ENCODE measurements at places on chromosomes 16 and 17.

DNA sequence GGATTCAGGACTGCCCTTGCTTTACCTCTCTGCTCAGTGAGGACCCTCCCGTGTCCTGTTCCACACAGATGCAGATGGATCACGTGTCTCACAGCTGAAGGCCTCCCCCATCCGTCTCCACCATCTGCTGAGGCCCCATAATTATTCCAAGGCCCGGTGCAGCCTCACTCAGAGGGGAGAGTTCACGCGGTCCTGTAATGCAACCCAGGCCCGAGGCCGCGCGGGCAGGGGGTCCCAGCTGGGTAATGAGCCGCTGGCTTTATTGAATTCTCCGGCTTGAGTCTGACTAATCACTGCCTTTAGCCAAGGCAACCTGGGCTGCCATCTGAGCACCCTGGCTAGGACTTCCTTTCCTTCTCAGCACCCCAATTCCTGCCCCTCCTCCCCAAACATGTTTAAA is 4.4 kb upstream of the WFIKKN2 start:
- peak; percentile 51 for DNase-seq

- DNase-seq = no peak
Observed at GRCh38 chr16:54426553-54426849, 139.9 kb upstream of the IRX3 start.

- no peak for DNase-seq
Observed at GRCh38 chr17:67137026-67137370, 92.6 kb downstream of the CACNG1 start.

GRCh38 chr17:11797803-11798202 is 199.5 kb downstream of the ZNF18 start:
- DNase-seq = no peak

- peak; percentile 14 for DNase-seq
Observed at GRCh38 chr16:71287911-71288310, 1.3 kb downstream of the CMTR2 start.

DNA sequence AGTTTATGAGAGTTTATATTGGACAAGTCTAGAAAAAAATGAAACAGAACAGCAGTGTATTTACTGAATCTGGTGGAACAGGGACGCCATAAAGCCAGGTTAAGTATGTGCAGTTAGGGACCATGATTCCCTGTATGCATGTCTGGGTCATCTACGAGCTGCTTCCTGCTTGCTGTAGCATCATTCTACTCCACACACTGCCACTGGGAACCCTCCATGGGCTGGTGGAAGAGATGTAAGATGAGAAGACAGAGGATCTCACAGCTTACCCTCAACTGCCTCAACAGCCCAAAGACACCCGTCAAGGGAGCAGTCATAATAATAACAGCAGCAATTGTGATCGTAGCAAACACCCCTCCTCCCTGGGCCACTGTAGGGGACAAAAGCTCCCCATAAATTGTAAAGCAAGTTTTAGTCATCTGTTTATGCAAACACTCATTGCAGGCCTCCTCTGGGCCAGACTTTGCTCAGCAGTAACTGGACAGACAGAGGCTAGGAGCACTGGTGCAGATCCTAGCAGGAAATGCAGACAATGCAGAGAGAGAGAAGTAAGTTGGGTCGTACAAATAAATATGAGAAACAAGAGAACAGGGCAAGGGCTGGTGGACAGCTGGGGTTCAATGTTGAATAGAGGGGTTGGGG is 188.0 kb downstream of the SOX9 start:
- DNase-seq = no peak

DNA sequence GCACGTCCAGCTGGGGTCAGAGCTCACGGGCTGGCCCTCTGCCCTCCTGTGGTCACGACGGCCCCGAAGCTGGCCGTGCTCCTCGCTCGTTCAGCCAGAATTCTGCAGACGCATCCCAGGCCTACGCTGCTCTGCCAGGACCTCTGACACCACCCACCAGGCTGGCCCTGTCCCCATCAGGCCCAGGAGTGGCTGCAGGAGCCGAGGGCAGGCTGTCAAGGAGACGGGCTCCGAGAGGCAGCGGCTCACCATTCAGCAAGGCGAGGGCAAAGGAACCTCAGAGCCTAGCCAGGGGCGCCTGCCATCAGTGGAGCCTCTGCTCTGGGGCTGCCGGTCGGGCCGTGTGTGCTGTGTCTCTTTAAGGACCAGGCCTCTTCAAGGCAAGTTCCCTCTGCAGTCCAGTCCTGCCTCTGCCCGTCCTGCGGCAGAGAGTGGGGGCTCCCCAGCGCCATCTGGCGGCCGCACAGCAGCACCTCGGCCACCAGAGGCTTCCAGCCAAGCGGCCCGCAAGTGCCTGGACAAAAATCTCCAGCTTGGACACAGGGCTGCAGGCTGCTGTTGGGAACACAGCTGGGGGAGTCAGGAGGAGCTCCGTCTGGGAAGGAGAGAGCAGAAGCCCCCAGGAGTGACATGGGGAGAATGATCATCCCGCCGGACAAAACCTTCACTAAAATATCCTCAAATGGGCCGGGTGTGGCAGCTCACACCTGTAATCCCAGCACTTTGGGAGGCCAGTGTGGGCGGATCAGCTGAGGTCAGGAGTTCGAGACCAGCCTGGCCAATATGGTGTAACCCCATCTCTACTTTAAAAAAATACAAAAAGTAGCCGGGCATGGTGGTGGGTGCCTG is 7.4 kb upstream of the ABR start:
- peak; percentile 88 for DNase-seq

GRCh38 chr17:66661411-66662256 is 173.3 kb upstream of the CACNG5 start:
- no peak for DNase-seq

DNA sequence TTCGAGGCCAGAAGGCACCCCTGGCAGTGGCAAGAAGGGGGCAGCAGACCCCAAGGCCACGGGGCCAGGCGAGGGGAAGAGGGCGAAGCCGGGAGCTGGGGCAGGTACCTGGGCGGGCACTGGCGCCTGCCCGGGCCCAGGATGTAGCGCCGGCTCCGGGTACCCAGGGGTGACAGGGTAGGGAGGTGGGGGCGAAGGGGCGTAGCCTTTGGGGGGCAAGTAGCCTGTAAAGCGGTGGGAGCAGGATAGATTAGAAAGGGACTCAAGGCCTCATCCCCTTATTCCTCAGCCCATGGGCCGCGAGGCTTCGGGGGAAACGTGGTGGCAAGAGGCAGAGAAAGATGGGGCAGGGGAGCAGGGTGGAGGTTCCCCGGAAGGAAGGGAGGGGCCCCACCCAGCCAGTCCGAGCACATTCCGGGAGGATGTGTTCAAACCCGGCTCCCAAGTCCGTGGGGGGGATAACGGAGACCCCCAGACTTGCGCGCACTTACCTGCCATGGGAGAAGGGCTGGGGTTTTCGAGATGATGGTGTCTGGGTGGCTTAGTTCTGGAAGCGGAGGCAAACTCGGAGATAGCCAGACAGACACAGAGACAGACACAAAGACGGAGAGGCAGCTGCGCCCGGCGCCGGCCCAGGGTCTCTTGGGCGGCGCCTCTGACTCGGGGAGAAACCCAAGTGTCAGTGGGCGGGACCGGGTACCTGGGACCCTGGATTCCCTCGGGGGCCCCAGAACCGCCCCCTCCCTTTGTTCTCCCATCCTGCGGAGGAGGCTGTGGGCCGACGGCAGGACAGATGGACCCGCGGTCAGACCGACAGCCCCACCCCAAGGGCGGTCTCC is 493 bp downstream of the PLSCR3 start:
- peak; percentile 41 for DNase-seq

DNA sequence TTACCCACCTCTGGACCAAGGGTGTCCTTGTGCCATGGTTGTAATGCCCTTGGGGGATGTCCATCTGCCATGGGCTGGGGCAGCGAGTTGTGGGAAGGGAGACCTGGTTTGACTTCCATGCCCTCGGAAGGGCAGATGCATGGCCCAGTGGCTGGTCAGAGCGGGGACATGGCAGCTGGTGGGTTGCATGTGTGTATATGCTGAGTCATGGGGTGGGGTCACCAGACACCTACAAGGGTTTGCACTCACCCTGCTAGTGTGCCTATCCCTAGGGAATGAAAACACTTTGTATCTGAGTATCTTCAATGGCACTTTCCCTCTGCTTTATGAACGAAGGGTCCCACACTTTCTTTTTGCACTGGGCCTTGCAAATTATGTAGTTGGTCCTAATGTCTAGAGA is 10.6 kb upstream of the HNF1B start:
- DNase-seq = no peak

GRCh38 chr17:34099859-34100515 is 155.1 kb upstream of the CCL2 start:
- no peak for DNase-seq

GRCh38 chr16:69378760-69379159 is 7.0 kb downstream of the TERF2 start:
- DNase-seq = no peak

DNA sequence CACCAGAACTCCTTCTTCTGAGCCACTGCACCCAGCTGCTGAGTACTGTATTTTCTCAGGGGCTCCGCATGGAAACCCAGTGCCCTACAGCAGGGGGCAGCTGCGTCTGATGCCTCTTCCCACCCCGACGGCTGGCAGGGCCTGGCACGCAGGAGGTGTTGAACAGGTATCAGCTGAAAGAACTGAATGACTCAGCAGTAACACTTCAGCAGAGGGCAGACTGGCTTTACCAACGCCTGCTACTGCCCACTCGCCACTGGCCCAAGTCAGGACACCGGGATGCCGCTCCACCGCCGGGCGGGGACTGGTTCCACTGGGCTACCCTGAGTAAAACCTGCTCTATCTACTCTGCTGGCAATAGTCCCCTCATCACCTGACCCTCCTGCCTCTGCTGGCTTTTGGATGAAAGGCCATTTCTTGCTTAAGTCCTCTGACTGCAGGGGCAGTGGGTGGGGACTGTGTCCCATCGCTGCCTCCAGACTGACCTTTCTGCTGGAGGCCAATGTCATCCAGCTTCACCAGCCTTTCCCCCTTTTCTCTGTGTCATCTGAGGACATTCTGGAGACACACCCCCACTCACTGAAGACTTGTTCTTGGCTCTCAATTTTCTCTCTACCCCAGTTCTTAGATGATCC is 100.4 kb upstream of the FA2H start:
- no peak for DNase-seq

DNA sequence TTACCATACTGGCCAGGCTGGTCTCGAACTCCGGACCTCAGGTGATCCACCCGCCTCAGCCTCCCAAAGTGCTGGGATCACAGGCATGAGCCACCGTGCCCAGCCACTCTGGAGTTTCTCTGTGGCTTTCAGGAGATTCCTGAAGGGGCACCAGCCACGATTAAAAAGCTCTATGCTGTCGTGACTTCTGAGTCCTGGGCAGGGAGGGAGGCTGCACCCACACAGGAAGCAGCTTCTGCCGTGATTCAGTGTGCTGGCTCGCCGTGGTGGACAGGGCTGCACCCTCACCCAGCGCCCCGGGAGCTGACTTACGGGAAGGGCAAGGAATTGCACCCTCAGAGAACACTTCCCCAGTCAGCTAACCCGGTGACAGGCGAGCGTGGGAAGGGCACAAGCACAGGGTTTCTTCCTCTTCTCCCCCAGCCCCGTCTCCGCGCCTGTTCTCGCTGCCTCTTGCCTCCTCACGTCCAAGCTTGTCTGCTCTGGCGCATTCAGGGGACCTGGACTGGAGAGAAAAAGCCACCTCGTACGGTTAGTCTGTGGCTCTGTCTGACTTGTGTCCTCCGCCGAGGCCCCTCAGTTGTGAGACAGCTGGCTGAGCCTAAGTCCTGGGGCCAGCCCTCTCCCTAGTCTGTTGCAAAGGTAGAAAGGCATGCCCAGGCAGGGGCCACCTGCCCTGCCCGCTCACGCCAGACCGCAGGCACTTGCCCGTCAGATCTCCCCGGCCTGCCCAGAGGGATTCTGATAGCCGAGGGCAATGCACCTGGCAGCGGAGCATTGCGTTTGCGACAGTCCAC is 145.0 kb downstream of the SEC14L1 start:
- peak; percentile 52 for DNase-seq

- DNase-seq = no peak
Observed at GRCh38 chr17:59392973-59393679, 61.7 kb downstream of the YPEL2 start.

DNA sequence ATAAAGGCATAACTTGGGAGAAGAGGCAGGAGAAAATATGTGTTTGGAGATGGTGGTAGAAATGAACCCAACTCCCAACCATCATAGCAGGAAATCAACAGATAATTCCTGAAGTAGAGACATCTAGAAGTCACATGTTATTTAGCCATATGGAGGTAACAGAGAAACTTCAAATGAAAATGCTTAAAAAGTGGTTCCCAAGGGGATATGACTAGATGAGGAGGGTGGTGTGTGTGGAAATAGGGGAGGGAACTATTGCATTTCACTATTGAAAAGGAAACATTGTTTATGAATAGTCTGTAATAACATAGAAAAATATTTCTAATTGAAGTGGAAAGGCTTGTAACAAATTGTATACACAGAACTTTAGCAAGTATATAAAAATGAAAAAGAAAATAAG is 412.0 kb downstream of the SHISA9 start:
- DNase-seq = no peak

- no peak for DNase-seq
Observed at GRCh38 chr16:69851491-69852240, 89.5 kb downstream of the WWP2 start.

DNA sequence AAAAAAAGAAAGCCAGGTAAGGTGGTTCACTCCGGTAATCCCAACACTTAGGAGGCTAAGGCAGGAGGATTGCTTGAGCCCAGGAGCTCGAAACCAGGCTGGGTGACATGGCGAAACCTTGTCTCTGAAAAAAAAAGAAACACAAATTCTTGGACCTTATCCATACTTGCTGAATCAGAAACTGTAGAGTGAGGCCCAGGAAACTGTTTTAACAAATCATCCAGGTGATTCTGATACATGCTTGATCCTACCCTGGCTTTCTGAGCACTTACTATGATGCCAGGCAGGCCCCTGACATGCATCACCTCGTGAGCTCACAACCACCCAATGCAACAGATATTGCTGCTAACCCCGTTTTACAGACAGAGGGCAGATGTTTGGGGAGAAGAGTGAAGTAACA is 4.0 kb upstream of the NAE1 start:
- no peak for DNase-seq

- DNase-seq = no peak
Observed at GRCh38 chr16:86556576-86556975, 1.5 kb upstream of the MTHFSD start.

- DNase-seq = peak; percentile 69
Observed at GRCh38 chr17:44376124-44376523, 12.5 kb upstream of the FAM171A2 start.

Data from umbilical cord (tissue), 2 donors.